ENCODE measurements at places on chromosomes 11 and 22.

DNA sequence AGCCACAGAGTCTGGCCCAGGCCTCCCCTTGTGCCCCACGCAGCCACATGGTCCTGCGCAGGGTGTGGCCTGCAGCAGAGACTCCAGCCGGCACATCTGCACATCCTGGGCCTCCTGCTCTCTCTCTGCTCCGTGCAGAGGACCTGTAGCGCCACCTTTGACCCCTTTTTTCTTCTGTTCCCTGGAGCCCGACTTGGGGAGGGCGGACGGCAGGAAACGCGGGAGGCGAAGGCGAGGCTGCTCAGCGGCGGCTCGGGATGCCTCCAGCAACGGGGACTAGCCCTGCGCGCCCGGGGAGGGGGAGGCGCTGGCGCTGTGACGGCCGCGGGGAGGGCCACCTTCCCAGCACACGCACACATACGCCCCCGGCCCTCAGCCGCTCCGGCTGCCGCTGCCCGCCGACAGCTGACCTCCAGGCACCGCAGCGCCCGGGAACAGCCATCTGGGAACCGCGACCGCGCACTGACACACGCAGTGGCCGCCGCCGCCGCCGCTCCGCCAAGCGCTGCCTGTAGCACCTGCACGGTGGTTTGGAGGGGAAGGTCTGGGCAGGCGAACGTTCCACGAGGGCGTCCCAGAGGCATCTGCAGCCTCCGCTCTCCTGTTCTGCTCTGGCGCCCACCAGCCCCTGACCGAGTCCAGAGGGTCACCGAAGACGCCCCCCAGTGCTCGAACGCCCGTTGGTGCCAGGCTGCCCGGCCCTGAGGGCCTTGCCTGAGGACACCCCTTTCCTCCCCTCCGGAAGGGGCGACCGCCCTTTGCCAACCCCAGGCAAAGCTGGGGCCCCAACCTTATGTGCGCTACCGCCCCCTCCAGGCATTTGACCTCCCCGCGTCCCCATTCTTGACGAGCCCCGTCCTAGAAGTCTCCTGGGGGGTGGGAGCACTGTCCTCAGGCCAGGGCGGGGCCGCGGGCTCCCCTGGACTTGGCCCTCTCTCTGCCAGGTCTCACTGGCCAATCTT is 16.9 kb upstream of the C22orf42 start:
- DNase-seq, result no peak
- peaks cover 30% of the 10 kb centered on the region for H3K27me3 ChIP-seq
- no peak overlapping the region for H3K27ac ChIP-seq
- H3K4me3 ChIP-seq, result no peak overlapping the region
- H3K4me1 ChIP-seq, result no peaks in the 10 kb centered on the region
- H3K36me3 ChIP-seq, result no peaks in the 10 kb centered on the region

- no peaks in the 10 kb centered on the region for H3K27me3 ChIP-seq
- no peak for DNase-seq
- H3K27ac ChIP-seq, result peak overlapping the region; percentile 94
Measured at GRCh38 chr11:12199231-12199948, 89.0 kb downstream of the MICAL2 start.

DNA sequence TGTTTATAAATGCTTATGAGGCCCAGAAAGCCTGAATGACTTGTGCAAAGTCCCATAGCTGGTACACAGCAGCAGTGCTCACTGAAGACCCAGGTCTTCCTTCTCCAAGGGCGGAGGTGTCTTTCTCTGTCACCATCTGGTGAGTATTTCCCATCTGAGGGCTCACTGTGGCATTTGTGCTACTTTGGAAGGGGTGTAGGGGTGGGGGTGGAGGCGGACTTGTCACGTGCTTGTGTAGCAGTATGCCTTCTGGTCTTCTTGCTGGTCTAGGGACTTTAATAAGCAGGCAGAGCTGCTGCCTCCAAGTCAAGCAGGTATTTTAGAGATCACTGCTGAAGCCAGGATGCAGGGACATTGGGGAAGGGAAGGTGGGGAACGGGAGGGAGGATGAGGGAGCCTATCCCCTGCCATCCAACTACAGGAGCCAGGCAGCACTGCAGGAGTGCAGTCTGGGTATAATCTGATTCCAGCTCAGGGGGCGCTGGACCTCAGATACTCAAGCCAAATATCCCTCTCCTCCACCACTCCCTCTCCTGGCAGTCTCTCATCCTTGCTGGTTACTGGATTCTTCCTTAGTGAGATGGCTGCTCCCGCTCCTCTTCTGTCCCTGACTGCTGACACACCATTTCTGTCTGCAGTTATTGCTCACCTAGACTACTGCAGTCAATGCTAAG is 3.4 kb downstream of the ABCC8 start:
- peaks cover 36% of the 10 kb centered on the region for H3K27me3 ChIP-seq
- H3K27ac ChIP-seq, result no peak overlapping the region
- no peaks in the 10 kb centered on the region for H3K4me1 ChIP-seq
- H3K4me3 ChIP-seq, result no peak overlapping the region
- peak; percentile 48 for DNase-seq

DNA sequence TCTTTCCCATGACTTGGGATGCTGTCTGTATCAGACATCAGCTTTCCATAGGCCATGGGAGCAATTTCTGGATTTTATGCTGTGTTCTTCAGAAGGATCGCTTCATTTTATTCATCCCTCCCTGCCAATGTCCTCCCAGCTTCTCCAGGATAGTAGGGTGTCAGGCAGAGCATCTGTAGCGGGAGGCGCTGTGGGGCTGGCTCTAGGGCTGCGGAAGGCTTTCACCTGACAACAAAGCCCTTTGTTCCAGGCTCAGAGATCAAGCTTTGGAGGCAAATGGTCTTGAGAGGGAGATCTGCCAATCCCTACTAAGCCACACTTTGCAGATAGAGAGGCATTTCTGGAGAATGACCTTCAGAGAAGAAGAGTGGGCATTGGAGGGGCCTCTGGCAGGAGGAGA is 29.5 kb upstream of the FTH1 start:
- no peak overlapping the region for H3K4me3 ChIP-seq
- peaks cover 15% of the 10 kb centered on the region for H3K36me3 ChIP-seq
- H3K27ac ChIP-seq, result no peak overlapping the region
- H3K4me1 ChIP-seq, result no peaks in the 10 kb centered on the region

DNA sequence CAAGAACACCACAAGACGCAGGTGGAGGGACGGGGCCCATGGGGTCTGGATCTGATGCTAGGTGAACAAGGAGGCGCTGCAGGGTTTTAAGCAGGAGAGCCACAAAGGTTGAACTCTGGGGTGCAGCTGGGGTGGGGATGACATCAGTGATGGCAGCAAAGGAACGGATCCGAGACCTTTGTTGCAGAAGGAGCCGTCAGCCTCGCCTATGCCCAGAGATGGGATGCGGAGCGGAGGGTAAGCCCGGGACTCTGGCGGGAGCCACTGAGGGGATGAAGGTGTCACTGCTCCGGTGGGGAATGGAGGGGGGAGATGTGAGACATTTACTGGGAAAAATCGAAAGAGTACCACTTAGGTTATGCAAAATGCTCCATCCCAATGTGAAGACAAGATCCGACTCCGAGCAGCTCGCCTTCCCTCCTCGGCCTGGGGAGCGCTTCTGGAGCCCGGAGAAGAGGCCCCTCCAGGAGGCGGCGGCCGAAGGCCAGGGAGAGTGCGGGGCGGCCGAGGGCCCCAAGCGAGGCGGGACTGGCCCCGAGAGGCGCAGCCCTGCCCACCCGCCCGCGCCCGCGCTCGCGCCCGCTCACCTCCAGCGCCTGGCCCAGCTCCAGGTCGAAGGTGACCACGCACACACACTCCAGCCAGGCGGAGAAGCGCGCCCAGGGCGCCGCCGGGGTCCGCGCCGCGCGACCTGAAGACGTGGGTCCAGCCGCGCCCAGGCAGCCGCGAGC is 422 bp downstream of the DENND6B start:
- peak overlapping the region; percentile 50 for H3K27ac ChIP-seq
- peak overlapping the region; percentile 91 for H3K4me3 ChIP-seq
- peaks cover 4% of the 10 kb centered on the region for H3K36me3 ChIP-seq
- H3K4me1 ChIP-seq, result peaks cover 30% of the 10 kb centered on the region

DNA sequence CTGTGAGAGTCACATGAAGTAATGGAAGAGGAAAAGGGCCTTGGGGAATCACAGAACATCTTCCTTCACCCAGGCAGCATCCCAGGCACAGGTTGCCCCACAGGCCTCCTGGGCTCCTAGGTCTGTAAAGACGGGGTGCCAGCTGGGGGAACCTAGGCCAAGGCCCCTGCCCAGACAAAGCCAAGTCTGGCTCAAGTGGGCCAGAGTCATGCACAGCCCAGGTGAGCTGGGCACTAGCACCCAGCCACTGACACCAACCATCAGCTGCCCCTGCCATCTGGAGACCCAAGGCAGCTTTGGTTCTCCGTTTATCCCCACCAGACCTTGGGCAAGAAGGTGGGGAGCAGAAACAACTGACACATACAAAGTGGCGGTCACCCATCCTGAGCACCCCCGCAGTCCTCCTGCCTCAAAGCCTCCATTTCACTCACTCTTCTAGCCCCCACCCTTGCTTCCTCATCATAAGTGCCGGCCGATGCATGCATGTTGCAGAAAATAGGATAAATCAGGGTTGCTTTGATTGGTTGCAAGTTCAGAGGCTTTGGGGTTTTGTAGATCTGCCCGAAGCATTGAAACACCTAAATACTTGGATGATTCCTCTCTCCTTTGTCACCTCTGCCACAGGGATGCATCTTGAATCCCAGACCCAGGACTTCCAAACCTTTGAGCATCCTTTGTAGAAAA is 26.5 kb upstream of the TMPRSS4 start:
- peaks cover 34% of the 10 kb centered on the region for H3K27me3 ChIP-seq
- no peak for DNase-seq
- H3K4me3 ChIP-seq, result no peak overlapping the region
- H3K27ac ChIP-seq, result no peak overlapping the region
- no peaks in the 10 kb centered on the region for H3K4me1 ChIP-seq

DNA sequence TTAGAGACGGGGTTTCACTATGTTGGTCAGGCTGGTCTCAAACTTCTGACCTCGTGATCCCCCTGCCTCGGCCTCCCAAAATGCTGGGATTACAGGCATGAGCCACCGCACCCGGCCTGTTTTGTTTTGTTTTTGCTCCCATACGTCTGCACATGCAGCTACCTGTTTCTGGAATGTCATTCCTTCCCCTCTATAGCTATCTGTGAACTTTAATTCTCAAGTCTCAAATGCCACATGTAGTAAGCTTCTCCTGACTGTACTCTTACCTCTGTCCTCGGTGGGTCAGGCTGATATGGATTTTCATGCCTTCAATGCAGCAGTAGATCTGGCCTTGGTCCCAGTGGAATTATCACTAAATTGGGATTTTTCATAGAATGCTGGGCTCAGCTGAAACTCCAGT is 12.4 kb upstream of the SWAP70 start:
- H3K36me3 ChIP-seq, result peaks cover 8% of the 10 kb centered on the region
- H3K27me3 ChIP-seq, result peaks cover 1% of the 10 kb centered on the region
- H3K4me1 ChIP-seq, result no peaks in the 10 kb centered on the region

DNA sequence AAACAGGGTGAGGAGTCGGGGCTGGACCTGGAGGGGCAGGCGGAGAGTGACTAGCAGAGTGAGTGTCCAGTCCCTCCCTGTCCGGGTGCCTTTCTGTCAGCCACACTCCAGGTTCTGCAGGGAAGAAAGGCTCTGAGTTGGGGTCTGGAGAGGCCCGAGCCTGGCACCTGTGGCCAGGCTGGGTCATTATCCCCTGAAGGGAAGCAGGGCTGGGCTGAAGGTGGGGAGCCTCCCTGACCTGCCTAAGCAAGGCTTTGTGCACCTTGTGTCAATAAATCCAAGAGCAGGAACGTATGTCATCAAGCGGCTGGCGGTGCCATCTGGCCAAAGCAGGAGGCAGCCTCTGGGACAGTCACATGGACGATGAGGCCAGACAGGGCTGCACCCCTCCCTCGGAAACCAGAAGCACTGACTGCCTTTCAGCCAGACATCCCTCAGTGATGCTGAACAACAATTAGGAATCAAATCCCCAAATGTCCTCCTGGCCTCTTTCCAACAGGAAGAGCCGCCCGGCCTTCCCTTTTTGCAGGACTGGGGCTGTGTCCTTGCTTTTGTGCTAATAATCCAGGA is 73.9 kb upstream of the FGF3 start:
- no peak for DNase-seq
- H3K27ac ChIP-seq, result no peak overlapping the region
- H3K27me3 ChIP-seq, result peaks cover 56% of the 10 kb centered on the region
- H3K36me3 ChIP-seq, result no peaks in the 10 kb centered on the region

DNA sequence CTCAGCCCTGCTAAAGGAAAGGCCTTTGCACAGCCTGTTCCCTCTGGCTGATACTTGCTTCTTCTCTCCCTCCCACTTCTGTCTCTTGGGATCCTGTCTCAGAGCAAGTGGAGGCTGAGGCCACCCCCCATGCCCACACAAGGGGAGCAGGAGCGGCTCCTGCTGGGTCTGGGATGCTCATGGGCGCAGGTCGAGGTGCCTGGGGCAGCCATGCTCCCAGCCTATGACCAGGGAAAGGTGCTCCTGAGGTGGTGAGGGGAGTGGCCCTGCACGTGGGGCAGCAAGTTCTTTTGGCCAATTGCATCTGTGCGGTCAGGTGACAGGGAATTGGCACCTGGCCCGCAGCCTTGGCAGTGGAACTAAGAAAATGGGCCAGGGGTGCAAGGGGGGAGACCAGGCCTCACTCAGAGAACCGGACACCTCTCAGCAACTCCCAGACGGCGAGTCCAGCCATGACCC is 1.5 kb downstream of the MAPK11 start:
- H3K4me3 ChIP-seq, result no peak overlapping the region
- DNase-seq, result no peak
- H3K27me3 ChIP-seq, result peaks cover 8% of the 10 kb centered on the region
- H3K36me3 ChIP-seq, result peaks cover under 1% of the 10 kb centered on the region
- no peak overlapping the region for H3K27ac ChIP-seq

DNA sequence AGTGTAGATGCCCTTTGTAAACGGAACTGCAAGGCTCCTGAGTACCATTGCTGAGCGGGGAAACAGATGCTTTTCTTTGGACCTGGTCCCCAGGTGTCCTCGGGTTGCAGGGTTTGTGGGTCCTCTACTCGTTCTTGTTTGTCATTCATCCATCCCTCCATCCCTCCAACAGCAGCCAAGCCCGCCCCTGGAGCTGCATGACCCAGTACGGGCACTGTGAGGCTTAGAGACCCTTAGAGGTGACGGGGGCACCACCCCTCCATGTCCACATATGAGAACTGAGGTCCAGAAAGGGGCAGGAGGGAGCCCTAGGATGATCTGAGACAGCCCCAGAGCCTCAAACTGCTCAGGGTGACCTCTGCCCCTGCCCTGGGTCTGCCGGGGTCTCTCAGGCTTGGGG is 45.4 kb downstream of the WNT11 start:
- H3K36me3 ChIP-seq, result no peaks in the 10 kb centered on the region
- no peak overlapping the region for H3K27ac ChIP-seq
- H3K4me1 ChIP-seq, result peaks cover under 1% of the 10 kb centered on the region
- H3K4me3 ChIP-seq, result no peak overlapping the region
- H3K27me3 ChIP-seq, result peaks cover 20% of the 10 kb centered on the region
- no peak for DNase-seq

GRCh38 chr11:132293586-132293985 is 923.2 kb downstream of the NTM start:
- no peaks in the 10 kb centered on the region for H3K4me1 ChIP-seq
- DNase-seq, result no peak
- no peaks in the 10 kb centered on the region for H3K36me3 ChIP-seq
- no peak overlapping the region for H3K4me3 ChIP-seq
- no peak overlapping the region for H3K27ac ChIP-seq

DNA sequence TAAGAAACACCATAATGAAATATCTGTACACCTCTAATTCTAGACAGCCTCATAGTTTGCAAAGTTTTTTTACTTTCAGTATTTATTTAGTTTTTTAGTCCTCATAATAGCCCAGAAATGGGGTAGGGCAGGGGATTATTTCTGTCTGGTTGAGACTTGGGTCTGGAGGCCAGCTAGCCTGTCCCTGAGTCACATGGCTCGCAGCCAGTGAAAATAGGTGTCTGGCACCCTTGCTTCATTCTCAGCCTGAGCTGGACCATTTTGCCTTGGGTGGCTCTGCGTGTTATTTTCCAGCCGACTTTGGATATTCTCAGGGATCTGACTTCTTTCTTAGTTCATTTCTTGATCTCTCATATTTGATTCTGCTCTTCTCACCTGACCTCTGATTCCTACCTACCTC is 123.9 kb upstream of the NARS2 start:
- DNase-seq, result peak; percentile 38
- no peak overlapping the region for H3K27ac ChIP-seq
- H3K27me3 ChIP-seq, result no peaks in the 10 kb centered on the region
- peaks cover 26% of the 10 kb centered on the region for H3K4me1 ChIP-seq

All from HFFc6 (cell line).